ENCODE measurements at places on chromosomes 6 and 20.

GRCh38 chr6:89782222-89782621, 37.4 kb downstream of the MDN1 start:
- no peak for DNase-seq

DNA sequence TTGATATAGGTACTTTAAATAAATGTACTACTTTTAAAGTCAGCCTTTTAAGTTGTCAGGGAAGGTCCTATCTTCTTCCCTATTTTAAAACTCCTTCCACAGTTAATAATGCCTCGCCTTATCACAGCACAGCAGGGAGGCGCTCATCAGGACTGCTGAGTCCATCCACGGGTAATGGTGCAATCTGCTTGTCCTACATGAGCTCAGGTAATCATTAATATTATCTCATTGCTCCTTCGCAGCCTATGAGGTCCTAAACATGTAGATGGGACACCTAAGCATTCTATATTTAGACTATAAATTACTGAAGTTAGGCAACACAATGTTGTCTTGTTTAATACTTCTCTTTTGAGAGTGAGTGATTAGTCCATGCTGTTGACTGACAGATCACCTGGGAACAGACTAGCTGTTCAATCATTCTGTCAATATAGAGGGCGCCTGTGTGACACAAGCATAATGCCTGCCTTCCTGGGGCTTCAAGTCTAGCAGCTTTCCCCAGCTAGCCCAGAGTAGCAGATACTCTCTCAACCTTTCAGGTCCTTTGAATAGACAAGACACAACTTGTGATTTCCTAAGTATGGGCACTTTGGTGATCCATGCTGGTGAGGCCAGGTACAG, 91.0 kb downstream of the FYN start:
- DNase-seq: no peak

DNA sequence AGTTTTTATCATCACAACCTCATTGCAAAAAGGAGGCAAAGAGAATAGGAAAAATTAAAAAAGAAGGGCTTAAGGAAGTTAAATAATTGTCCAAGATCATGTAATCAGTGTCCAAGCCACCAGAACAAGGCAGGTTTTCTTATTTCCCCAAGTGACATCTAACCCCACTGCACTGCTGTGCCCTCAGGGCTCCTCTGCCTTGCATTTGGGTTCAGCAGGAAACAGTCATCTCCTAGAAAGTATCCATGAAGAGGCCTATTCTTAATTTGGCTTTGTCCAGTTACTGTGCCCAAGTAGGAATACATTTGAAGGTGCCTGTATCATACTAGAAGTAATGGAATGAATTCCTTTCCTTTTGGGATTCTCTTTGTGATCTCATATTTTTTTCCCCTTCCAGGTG, 10.5 kb downstream of the TMEM14A start:
- DNase-seq: no peak

DNA sequence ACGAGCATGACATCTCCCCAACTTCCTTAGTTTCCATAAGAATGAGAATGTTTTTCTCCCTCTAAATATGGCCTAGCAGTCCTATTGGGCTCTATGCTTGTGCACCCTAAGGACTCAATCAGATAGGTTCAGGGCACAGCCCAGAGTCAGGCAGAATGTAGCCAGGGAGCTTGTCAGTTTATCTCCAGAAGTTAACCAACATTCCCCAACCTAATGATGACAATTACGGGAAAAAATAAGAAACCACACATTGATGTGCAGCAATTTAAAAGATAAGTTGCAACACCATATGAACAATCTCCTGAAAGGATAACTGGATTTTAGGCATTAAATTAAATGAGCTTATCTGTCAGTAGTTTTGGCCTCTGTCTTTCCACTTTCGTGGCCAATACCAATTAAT, 71.1 kb downstream of the HDDC2 start:
- DNase-seq: no peak

- DNase-seq: no peak
Measured at GRCh38 chr6:38100380-38100779, 280.9 kb downstream of the ZFAND3 start.

GRCh38 chr6:168005796-168006195, 8.3 kb downstream of the KIF25 start:
- no peak for DNase-seq

DNA sequence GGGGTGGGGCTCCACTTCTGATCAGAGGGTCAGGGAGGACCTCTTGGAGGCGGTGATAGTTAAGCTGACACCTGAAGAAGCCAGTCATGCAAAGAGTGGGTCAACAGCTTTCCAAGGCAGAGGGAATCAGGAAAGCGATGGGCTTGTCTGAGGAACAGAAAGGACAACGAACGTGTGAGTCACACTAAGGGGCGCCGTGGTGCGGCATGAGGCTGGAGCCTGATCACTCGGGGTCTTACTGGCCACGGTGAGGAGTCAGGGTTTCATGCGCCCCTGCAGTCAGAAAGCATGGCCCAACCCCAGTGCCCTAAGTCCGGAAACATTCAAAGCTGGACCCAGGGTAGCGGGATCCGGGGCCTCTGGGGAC, 50.6 kb upstream of the SLC32A1 start:
- DNase-seq: no peak

DNA sequence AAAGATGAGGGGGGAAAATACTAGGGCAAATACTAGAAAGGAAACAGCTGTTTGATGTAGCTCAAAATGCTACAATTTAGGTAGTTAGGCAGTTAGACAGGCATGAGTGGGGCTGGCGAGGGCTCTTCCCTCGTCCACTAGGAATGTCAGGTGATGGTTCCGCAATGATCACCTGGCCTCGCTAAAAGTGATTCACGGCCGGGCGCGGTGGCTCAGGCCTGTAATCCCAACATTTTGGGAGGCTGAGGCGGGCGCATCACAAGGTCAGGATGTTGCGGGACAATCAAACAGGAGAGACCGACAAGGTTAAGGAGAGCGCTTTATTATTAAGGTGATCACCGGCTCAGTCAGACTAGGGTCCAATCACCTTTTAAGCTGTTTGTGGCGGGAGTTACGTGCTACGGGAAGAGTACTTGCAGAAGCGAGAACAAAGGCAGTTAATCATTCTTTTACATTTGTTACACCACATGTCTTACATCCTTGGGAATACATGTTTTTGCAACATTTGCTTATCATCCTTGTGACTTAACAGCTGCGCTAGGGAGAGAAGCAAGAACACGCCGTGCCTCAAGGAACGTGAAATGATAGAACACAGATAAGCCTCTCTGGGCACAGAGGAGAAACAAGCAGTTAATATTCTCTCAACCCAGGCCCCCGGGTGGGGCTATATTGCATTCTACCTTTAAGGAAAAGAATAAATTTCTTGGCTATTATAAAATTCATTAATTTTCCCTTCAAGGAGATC, 1025.4 kb downstream of the EYS start:
- no peak for DNase-seq

- no peak for DNase-seq
Measured at GRCh38 chr6:140586426-140587061, 1212.1 kb upstream of the CITED2 start.

- DNase-seq: no peak
Measured at GRCh38 chr6:75337835-75338580, 53.4 kb upstream of the TMEM30A start.

DNA sequence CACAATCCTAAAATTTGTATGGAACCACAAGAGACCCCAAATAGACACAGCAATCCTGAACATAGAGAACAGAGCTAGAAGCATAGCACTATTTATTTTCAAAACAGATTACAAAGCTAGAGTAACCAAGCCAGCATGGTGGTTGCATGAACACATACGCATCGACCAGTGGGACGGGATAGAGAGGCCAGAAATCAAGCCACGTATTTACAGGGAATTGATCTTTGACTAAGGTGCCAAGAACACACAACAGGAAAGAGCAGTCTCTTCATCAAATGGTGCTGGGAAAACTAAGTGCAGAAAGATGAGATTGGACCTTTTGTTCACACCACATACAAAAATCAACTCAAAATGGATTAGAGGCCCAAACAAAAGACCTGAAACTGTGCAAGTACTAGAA, 21.1 kb downstream of the TTLL2 start:
- no peak for DNase-seq

- no peak for DNase-seq
Measured at GRCh38 chr20:54763366-54763765, 288.0 kb downstream of the DOK5 start.
